Cerebellar cortex (tissue), 1 donor: ENCODE measurements at places on chromosomes 1 and 21.

DNA sequence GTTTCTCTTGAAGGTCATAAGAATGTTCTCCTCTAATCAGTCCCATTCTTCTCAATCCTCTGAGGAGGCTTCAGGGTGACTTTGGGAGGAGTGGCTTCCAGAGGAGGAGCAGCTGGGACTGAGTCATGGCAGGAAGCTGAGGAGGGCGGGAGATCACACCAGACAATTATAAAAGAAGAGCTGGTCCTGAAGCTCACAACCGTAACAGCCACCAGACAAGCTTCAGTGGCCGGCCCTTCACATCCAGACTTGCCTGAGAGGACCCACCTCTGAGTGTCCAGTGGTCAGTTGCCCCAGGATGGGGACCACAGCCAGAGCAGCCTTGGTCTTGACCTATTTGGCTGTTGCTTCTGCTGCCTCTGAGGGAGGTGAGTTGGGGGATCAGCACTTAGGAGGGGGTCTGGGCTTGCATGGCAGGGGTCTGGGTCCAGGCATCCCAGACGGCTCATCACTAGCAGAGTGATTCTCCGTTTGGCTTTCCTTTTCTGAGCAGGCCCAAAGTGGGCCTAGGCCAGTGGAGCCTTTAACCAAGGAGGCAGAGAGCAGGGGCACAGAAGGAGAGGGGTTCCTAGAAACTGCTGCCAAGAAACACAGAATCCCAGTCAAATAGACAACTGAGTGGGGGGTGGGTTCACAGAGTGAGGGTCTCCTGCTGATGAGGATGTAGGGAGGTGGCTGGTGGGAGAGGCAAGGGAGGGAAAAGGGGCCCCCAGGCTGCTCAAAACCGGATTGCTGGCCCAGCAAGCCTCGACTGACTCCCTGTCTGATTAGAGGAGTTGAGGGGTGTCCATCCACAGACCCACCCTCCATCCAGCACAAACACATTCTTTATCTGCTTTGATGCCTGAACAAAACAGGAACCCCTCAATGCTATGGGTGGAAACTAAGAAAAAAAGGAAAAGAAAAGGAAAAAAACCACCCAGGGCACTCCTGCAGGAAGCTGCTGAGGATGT is at the start of gene ECM1:
Gene ECM1, plus strand, starts transcription at position 198 of the 953 bp plus-strand sequence. Its CDS starts 101 bp downstream, at position 299.
- peak; percentile 39 for DNase-seq

- no peak for DNase-seq
Observed at GRCh38 chr1:160522622-160523345, at the start of gene SLAMF6. TSS of gene SLAMF6 (minus strand) at chr1:160523255. CDS start at chr1:160523192, 63 bp downstream.

DNA sequence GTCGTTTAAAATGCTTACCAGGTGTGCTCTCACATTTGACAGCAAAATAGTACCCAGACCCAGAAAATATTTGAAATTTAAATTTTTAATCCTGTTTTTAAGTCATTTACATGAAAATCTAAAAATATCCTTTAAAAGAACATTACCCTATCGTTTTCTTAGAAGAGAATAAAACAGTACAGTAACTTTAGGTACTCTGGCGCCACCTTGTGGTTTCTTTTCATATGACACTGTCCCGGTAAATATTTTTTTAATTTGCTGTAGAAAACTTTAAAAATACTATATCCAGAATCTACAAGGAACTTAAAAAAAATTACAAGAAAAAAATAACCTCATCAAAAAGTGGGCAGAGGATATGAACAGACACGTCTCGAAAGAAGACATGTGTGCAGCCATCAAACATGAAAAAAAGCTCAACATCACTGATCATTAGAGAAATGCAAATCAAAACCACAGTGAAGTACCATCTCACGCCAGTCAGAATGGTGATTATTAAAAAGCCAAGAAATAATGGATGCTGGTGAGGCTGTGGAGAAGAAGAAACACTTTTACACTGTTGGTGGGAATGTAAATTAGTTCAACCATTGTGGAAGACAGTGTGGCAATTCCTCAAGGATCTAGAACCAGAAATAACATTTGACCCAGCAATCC is 129.2 kb downstream of the RGS21 start:
- DNase-seq, result peak; percentile 45

- DNase-seq, result peak; percentile 6
Observed at GRCh38 chr1:236051242-236051791, 13.6 kb downstream of the NID1 start.

DNA sequence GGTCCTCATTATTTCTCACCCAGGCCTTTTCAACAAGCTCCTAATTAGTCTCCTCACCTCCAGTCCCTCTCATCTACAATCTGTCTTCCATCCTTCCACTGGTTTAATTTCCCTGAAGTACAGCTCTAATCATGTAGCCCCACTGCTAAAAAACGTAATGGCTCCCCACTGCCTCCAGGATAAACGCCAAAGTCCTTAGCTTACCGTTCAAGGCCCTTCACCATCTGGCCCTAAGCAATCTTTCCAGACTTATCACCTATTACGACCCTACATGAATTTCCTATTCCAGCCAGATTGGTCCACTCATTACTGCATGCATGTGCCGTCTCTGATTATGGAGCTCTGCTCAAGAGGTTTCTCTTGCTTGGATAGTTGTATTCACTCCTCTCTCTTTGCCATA is 83.1 kb upstream of the DAB1 start:
- DNase-seq, result peak; percentile 74

- no peak for DNase-seq
Observed at GRCh38 chr1:220884981-220885918, 6.0 kb downstream of the HLX start.

- DNase-seq, result no peak
Observed at GRCh38 chr1:110102081-110102480, 10.2 kb upstream of the UBL4B start.

DNA sequence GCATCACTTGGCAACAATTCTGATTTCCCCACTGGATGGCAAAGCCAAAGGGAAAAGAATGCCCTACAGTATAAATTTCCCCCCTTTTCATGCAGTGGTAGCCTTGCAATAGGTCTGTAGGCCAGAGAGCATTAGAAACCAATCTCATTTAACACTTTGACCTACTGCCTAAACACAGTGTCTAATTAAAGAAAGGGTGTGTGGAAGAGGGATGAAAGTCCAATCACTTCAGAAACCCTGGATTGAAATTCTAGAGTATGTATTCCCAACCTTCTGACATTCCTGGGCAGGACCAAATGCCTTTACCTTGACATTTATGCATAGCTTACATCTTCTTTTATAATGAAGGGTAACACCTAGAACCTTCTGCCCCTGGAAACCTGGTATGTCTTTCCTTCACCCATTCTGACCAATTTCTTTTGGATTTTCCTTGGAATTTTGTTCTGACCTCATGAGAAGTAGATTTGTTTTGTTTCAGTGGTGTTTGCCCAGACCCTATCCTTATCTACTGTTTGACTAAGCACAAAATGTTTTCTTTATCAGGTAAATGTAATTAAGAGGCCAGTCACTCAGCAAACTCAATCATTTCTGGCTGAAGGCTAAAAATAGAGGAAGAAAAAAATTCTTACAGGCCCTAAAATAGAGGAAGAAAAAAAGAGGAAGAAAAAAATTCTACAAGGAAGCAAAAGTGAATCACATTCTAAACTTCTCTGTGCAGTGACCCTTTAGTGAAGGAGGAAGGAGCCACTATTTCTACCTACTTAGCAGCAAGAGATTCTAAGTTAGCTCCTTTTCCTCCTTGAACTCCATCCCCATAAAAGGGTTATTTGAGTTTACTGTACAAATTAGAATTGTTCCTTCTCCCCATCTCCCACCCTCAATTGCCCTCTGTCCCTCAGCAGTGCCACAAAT is 129.5 kb upstream of the DSCAM start:
- DNase-seq, result no peak

GRCh38 chr21:38959692-38960061 is 153.9 kb downstream of the ETS2 start:
- DNase-seq, result no peak

- DNase-seq, result no peak
Observed at GRCh38 chr21:42081931-42082381, 10.8 kb downstream of the UMODL1 start.
